ENCODE measurements at places on chromosomes 2 and 18.

GRCh38 chr18:39624961-39625360, 2059.4 kb upstream of the CELF4 start:
- no peak for DNase-seq

GRCh38 chr18:78830826-78831225, 148.8 kb upstream of the SALL3 start:
- DNase-seq, result no peak

GRCh38 chr18:11999429-11999828, 18.1 kb downstream of the IMPA2 start:
- DNase-seq, result no peak

DNA sequence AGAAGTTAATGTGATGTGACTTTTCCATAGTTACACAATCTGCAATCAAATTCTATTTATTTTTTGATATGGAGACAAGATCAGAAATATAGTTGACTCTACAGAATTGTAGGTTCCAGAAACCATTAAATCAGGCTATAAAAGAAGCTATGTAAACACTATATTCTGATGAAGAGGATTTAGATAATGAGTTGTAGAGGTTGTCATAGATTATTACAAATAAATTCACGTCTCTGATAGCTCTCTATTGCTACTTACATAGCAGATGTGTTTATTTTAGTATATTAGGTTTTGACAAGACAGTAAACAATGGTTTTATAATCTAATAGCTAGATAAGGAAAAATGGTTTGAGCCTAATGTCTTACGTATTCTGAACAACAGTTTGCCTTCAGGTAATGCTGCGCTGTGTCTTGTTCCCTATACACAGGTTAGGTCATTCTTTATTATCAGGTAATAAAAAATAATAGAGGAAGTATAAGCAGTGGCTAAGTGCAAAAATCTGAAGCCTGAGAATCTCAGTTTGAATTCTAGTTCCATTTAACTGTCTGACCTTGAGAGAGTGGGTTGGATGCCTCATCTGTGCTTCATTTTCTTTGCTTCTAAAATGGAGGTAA, 93.4 kb downstream of the PPP1R1C start:
- no peak for DNase-seq

GRCh38 chr2:25310965-25311864, 30.5 kb downstream of the DNMT3A start:
- DNase-seq, result no peak

DNA sequence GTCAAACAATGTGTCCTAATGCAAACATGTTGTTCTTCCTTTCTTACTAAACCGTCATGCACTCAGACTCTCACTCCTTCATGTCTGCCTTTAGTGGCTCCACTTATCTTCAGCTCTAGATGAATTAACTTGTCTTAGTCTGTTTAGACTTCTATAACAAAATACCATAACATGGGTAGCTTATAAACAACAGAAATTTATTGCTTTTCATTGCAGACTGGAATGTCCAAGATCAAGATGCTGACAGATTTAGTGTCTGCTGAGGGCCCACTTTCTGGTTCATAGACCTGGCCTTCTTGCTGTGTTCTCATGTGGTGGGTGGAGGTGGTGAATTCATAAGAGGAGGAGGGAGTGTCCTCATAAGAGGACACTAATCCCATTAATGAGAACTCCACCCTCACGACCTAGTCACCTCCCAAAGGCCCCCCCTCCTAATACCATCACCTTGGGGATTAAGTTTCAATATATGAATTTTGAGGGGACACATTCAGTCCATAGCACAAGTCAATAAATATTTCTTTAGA, 32.3 kb downstream of the RALBP1 start:
- no peak for DNase-seq

GRCh38 chr2:134773759-134774742, 55.3 kb upstream of the TMEM163 start:
- no peak for DNase-seq

DNA sequence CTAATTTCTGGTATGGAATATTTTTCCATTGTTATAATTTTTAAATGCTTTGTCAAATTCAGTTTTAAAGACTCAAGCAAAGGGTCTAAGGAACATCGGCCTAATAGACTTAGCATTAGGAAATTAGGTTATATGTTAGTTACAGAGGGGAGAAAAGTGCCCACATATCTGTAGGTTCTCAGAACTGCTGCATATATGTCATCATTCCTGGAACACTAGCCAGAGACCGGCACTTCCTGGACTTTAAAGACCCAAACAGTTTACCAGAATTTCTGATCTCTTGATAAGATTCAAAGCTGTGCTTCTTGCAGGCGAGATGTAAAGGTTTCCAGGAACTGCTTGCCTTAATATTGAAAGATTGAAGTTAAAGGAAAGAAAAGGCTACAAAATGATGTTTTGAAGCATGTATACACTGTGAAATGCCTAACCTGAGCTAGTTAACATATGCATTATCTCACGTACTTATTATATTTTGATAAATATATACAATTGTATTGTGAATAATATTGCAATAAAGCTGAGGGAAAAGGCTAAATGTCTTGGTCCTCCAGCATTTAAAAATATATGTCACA, 993.6 kb downstream of the LRP1B start:
- DNase-seq, result no peak

DNA sequence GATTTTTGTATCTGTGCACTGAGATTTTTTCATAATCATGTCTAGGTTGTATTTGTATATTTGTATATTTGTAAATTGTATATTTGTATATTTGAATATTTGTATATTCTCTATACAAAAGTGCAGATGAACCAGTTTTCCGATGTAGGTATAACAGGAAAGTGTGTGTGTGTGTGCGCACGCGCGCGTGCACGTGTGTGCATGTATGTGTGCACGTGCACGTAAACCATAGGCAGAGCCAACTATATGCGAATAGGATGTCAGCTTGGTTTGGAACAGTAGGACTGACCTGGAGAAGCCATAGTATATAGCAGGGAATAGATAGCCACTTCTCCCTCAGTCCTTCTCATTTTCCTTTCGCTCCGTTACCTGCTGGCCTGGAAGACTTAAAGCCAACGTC, 565.8 kb downstream of the XIRP2 start:
- no peak for DNase-seq

GRCh38 chr18:79483971-79484491, 88.3 kb downstream of the NFATC1 start:
- DNase-seq, result no peak

DNA sequence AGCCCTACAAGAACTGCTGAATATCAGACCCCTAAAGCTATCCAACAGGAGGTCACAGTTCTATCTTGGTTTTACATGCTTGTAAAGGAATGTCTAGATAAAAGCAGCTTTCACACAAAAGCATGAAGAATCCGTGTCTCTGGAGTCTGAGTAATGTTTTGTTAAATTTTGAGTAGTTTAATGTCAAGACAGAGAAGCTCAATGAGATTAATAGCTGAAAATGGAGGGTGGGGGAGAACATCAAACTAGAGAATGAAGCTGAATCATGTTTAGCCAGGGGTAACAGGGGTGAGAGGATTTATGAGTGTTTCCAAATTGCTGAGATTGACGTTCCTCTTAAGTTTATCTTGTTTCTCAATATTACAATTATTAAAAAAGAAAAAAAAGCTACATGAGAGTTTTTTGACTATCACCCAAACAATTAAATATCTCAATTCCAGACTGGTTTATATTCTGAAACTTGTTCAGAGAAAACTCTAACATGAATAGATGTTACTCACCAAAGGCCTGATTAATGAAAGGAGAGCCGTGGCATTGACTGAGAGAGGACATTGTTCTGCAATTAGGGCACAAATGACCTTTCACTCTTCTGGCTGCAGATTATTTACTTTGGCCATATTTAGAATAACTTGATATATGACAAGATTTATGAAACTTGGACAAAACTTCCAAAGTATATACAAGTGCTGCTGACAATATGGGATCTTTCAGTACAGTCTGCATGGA, 266.4 kb upstream of the ETAA1 start:
- no peak for DNase-seq

DNA sequence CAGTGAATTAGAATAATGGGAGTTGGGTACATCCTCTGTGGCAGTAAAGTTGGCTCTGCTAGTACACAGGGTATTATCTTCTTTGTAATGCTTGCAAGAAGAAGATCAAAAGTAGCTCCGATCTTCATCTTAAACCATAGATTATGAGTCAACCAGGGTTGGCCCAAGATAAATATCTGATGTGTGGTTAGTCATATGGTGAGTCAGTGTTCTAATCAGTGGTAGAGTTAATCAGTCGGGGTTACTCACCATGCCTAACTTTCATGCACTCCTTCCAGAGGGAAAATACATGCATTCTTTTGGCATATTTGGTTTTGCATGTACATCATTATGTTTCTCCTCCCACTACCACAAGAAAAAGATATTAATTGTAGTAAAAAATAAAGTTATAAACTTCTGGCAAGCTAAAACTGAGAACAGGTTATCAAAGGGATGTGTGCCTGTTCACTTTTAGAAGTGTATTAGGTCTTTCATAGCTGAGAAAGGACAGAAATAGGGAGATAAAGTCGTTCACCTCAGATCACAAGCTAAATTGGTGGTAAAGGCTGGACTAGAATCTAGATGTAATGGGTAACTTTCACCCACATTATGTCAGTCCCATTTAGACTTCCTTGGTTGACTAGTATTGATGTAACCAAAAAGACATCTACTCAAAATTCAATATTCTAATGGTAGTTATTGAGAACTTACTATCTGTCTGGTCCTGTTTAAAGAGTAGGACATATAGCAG, 684.4 kb downstream of the IRS1 start:
- DNase-seq, result no peak

DNA sequence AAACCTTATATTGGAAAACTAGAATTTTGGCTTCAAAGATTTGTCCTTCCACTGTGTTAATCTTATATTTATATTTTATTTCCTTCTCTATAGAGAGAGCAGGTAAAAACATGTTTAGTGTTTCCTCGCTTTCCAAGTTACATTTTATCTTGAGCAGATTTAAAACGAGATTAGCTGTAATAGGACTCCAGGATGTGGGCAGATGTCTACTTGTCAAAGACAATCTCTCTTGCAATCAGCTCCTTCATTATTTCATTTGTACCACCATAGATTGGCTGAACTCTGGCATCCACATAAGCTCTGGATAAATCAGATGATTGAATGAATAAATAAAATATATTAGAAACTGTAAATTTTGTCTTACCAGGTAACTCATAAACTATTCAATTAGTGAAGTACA, 17.5 kb upstream of the KANSL1L start:
- no peak for DNase-seq

DNA sequence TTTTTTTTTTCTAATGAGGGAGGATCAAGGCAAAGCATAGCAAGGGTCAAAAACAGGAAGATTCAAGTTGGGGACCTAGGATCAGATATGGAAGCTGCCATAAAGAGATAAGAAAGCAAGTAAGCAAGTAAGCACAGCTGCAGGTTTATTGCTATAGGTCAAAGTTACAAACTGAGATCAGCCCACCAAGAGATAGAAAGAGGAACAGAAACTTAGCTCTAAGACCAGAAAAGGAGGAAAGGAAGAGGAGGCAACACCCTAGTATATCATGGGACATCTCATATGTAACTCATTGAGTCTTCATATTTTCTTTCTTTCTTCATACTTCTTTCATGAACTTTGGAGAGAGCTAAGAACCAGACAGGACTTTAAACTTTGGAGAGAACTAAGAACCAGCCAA, 295.9 kb upstream of the CRIM1 start:
- no peak for DNase-seq

DNA sequence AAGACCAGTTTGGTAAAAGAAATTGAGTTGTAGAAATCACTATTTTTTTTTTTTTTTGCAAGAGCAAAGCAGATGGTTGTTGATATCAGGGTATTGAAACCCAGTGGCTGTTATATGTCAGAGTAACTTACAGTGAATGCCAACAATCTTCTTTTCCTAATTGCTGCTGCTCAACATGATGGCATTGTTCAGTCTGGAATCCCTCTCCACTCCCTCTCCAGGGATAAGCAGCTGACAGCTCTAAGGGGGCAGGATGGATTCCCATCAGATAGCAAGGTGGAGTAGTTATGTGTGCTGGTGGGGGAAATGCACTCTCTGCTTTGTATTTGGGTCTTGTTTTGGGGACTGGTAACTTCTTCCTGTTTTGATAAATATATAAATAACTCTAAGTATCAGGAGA, 200.0 kb downstream of the PIK3C3 start:
- no peak for DNase-seq

DNA sequence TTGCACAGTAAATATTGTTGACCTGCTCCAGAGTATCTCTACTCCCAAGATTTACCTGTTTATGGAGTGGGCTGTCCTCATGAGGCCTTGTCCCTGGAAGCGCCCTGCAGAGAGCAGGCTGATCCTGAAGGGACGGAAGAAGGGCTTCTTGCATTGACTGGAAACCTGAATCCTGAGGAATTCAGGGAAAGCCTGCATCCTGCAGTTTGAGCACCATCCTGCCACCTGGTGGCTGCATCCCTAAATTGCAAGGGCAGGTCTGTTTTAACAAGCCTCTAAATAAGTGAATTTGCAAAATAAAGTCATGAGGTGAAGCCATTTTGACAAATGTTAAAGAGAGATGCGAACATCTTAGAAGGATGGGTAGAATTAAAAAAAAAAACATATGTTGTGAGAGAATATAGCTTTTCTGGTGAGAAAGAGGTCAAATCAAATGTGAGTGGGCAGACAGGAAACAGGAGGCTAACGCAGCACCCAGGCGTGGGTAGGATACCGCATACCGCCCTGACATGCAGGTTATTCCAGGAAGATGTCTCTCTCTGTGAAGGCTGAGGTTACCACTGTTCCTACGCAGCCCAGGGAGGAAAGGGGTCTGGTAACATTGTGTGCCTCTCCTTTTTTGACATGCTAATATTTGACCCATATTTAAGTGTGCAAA, 754.9 kb downstream of the RNF144A start:
- peak; percentile 51 for DNase-seq

GRCh38 chr2:120866483-120867140, 130.9 kb downstream of the GLI2 start:
- no peak for DNase-seq

DNA sequence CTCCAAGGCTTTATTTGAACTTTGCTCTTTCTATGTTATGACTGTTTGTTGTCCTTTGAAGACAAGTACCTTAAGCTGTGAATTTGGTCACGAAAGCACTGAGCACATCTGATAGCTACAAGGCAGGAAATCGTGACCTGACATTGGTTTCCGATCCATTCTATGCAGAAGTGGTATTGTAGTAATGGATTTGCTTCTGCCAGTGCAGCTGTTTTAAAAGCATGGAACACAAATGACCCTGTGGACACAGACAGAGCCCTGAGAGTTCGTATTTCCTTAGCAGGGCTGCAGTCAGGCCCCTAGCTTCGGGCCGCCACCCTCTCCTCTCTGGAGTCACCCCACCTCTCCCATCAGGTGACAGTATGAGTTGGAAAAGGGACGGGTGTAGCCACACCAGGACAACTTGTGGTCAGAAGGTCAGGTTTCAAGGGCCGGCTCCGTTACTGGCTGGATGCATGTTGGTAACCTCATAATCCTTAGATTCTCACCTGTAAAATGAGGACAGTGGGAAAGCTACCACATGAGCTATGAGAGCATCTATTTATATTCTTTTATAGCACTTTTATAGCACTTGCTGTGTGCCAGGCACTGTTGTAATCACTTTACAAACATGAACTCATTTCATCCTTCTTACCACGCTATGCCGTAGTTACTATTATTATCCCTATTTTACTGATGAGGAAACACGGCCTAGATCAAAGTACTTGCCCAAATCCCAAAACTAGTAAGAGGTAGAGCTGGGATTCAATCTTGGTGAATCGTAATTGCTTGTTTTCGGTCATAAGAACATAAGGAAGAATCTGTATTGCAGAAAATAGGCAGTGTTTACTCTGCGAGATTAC, 70.2 kb downstream of the SPATS2L start:
- DNase-seq, result peak; percentile 16
